NCI-H1436 treated with DMSO at 0.1 percent for 48 hours (cell line): ENCODE measurements at places on chromosomes 11 and 22.

DNA sequence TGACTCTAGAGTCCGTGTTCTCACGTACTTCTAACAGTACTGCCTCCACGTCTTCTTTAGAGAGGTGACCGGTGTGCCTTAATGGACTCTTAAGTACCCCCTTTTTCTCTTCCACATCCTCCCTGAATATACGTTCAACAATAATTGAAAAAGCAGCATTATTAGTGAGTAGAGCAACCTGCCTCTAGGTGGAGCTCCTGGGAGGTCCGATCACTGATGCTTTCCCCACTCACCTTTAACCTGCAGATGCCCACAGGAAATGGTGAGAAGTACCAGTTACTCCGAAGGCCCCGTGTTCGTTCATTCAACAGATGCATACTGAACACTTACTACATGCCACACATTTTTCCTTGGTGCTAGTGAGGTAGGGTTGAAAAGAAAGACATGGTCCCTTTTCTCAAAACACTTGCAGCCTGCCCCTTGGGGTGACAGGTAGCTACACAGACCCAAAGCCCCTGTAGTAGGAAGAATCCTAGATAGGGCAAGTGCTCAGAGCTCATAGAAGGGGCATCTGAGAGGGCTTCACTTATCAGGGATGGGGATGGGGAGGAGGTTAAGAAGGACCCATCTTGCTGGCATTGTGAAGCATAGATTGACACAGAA lies 72.7 kb downstream of the FEZ1 start:
- no peak for DNase-seq

DNA sequence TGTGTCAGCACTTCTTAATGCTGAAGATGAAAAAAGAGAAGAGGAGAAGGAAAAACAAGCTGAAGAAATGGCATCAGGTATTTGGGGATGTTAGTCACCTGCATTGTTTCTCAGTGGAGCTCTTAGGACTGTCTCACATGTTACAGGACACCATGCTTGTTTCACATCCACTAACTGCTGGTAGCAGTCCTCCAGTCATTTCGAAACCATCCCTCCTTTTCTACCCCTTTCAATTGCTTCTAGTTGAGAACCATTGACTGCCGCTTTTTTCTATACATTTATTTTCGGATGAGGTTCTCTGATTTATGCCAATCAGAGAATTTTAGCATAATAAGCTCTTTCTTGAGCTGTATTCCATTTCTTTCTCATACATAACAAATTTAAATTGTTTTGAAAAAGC lies 21.5 kb downstream of the BIRC2 start:
- DNase-seq, result no peak

GRCh38 chr11:2091786-2092463 lies 47.3 kb downstream of the IGF2 start:
- DNase-seq, result no peak

GRCh38 chr11:18066626-18067025 lies 20.6 kb upstream of the TPH1 start:
- no peak for DNase-seq

- DNase-seq, result no peak
Observed at GRCh38 chr11:79173615-79174014, 267.2 kb downstream of the TENM4 start.

- no peak for DNase-seq
Observed at GRCh38 chr11:98230678-98231077, 790.1 kb upstream of the CNTN5 start.

- DNase-seq, result no peak
Observed at GRCh38 chr11:121304759-121305158, 12.2 kb downstream of the SC5D start.

DNA sequence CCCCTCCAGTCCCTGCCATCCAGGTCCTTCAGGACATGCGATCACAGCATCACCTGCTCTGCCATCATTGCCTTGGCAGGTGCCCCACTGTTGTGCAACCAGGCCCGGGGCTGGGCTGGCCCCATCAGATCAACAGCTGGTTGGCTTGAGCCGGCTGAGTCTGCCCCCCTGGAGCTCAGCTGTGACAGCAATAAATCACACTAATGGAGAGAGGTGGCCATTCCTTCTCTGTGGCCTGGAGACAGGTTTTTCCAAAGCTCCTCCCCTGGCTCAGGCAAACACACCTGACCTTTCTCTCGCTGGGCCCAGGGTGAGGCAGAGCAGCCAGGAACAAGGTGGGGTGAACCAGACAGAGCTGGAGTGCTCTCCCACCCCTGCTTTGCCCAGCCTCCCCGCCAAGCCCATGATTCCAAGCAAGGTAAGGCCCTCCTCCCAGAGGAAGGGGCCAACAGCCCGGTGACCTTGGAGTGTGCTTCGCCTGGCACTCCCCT lies 8.9 kb upstream of the FXYD2 start:
- no peak for DNase-seq

DNA sequence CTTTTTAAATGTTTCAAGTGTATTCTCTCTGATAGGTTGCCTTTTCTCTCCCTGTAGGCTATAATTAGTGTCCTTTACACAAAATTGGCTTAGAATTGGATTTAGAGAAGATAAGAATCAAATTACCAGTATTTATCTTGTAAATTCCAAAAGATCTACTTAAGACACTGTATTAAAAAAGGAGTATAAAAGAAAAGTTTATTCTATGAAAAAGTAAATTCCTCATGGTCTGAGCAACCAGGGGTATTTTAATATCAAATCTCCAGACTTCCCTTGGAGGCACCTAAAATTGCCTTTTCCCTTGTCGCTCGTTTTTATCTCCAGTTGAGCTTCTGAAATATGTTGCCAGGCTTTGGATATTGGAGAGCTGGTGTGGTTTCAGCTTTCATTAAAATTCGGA lies 36.4 kb downstream of the ZBTB16 start:
- DNase-seq, result no peak

DNA sequence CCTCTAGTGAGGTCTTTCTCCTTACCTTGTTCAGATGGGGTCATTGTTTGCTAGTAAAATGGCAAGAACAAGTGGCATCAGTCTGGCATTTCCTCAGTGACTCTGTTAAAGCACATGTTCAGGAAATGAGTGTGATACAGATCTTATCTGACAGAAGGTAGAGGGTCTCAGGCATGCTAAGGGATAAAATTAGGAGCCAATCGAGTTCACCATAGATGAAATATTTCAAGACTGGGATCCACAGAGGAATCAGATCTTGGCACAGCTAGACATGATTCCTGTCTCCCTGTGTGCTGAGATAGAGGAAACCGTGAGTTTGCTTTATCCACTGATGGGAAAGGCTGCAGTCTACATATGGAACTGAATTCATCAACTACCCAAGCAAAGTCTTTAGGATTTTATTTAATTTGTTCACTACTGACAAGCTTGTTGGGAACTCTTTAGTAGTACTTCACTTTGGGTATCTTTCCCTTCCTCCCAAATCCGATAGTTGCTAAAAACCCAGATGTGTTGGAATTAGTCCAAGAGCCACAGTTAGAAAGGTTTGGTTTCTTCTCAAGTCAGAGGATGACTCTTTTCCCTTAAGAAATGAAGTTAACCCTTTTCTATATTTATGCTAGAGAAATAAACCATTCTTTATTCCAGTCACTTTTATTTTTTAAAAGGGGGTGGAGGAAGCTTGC lies 18.4 kb downstream of the FAM118B start:
- no peak for DNase-seq

DNA sequence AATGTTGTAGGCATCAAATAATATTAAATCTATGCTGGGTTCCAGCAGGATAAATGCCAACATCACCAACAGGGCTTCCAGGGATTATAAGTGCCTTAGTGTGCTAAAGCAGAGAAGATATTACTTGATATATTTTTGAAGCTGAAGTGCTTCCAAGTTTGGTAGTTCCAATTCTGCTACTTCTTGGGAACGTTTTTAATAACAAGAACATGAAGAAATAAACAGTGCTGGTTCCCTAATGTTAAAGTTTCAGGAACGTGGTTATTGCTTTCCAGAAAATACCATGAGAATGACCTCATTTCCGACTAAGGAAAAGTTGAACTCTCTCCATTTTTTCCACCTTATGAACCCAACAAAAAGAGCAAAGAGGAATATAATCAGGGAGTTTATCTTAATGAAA lies 4.6 kb upstream of the RNF185 start:
- no peak for DNase-seq

DNA sequence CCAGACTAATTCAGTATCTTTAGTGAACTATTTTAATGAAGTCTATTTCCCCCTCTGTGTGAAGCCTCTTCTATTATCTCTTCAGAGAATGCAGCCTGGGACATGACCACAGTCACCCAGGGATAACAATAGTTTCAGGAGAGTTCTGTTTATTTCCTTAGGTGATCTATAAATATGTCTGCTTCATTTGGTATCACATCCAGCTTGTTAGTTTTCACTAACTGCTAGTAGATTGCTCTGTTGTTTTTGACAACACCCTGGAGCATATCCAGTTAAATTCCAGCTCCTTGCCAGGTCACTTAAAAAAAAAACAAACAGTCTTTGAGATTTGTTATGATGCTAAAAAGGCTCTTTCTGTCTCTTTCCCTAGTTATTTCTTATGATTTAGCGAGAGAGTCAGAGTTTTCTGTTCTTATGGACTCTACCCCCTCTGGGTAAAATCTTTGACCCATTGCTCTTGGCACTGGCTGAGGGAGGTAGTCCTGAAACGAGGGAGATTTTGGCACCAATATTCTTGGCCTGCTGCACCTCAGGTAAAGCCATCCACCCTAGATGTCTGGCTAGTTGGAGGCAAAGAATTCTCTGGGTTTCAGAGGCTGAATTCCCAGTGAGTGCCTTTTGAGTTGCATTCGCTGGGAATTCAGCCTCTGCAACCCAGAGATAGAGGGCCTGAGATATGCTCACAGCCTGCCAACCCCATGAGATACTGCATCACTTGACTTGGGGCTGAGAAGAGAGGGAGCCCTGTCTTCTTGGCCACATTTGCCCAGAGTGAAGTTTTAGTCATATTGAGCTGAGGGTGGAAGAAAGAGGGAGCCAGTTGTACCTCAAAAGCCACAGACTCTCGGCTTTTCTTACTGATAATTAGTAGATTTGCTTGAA lies 159.1 kb downstream of the PGR start:
- no peak for DNase-seq

DNA sequence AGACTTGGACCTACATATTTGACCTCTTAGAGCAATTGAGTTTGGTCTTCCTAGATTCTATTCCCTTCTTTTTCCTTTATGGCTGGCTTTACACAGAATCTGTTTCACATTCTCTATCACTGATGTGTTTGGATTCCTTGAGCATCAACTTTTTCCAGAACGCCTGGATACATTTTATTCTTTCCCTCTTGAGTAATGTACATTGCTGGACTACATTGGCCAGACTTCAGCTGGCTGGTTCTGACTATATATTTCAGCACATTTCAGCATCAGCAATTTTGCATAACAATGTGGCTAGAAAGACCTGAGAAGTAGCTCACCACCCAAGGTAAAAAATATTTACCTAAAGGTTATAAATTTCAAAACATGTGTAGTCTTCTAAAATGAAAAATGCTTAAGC lies 2198.2 kb upstream of the RAG2 start:
- DNase-seq, result no peak

- no peak for DNase-seq
Observed at GRCh38 chr11:82864268-82864667, 36.0 kb downstream of the PRCP start.

DNA sequence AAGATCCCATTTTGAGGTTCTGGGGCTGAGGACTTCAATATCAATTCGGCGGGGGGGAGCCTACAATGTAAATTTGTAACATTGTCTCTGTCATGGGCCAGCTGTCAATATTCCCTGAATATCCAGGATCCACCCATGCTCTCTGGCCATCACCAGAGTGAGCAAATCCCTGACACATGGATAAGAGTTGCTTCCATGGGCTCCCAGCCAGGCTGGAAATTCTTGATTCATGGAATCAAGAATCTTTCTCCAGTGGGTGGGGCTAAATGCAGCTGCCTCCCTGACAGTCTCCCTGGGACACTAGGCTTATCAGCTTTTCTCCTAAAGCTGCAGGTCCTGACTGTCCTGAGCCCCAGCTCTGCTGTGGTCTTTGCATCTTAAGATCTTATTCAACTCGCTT lies 86.9 kb upstream of the IGLL5 start:
- DNase-seq, result no peak

- no peak for DNase-seq
Observed at GRCh38 chr22:42697542-42698013, 23.1 kb downstream of the A4GALT start.

DNA sequence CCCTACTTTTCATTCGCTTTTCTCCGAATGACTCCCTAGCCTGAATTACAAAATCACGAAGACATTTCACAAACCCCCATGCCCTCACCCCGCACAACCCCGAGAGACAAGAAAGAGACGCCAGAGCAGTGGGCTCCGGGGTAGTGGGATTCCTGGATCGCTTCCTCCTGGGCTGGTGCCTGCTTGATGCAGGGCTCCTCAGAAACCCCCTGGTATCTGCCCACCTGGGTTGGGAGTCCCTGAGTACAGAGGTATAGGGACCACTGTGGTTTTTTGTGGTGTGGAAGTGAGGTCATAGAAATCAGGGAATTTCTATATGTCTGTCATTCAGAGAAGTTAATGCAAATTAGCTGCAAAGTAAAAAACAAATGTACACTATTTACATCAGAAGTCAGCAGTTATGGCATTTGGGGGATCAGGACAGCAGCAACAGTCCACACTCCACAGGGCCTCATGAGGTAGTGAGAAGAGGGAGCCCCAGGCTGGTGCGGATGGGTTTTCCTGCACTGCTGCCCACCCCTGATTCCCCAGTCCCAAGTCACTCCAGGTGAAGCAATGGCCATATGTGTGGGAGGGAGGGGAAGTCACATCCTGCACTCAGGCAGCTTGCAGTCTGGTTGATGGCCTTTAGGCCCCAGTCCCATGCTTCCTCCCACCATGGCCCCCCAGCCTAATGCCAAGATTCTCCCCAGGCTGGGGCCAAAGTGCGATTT lies 39.6 kb downstream of the BUD13 start:
- DNase-seq, result no peak

- DNase-seq, result no peak
Observed at GRCh38 chr11:88307749-88308425, 29.6 kb downstream of the CTSC start.

GRCh38 chr11:95378111-95378510 lies 147.1 kb upstream of the SESN3 start:
- no peak for DNase-seq

GRCh38 chr11:85718126-85718943 lies 32.3 kb upstream of the CCDC89 start:
- DNase-seq, result no peak

- no peak for DNase-seq
Observed at GRCh38 chr22:37501610-37502341, 15.6 kb upstream of the MFNG start.

DNA sequence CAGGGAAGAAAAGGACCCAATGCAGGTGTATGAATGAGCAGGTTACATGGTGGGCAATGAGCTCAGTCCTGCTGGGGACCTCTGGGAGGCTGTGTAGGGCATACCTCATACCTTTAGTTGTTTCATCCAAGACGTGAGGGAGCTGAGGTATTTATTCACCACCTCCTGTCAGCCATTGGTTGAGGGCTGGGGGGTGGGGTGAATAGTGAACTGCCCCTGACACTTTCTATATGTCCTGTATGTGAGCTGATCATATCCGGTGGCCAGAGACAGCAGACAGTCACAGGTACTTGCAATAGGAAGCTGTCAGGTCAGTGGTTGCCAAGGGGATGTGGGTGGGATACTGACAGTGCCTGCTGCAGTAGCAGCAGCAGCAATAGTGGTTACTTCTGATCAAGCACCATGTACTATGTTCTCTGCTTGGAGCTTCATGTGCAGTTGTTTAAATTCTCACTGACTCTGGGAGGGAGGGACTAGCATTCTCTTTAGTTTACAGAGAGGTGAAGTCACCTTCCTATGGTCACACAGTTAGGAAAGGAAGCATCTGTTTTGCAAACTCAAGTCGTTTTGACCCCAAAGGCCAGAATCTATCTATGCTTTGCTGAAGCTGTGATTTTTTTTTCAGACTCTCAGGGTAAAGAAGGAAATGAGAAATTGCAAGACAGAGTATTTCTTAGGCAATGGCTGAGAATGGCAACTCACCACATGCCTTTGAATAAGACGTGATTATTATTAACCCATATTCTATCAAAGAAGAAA lies 54.0 kb downstream of the MIAT start:
- no peak for DNase-seq
